ENCODE measurements at places on chromosomes 3 and 15.
A peak's percentile ranks its signal among the peaks of the same experiment; 100 is the strongest.

DNA sequence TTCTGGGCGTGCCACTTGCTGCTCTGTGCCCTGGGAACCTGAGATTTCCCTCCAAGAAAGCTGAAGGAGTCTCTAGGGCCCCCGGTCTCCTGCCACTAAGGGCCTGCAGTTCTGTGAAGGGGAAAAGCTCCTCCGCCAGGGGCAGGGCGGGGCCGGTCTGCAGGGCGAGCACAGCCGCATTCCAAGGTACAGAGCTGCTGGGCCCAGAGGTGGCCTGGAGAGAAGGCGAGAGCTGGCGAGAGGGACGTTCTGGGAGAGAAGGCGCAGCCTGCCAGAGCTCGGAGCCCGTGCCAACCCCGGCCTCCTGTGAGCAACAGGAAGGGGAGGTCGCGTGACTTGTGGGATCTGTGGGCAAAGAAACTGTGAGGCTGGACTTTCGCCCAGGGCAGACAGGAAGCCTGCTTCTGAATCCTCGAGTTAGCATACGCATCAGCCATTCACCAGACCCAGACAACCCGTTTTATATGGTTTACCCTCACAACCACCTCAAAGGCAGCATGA, 500.4 kb downstream of the SHQ1 start:
- peak; percentile 44 for DNase-seq

DNA sequence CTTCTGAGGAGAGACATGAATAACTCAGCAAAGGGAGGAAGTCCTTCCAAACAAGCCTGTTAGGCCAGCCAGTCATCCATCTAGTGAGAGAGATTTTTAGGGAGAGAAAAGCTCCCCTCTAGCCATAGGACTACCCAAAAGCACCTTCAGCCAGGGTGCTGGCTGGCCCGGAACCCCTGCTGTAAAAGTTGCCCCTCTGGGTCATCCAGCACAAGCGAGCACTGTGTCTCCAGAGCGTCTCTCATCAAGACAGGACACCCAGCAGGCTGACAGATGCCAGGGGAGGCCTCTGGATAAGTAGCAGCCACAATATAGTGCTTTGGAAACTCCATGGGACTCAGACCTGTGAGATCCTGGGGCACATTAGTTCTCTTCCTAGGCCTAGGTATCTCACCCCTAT, 24.5 kb downstream of the ANXA2 start:
- DNase-seq: no peak

GRCh38 chr15:43492673-43493601, at the start of gene TP53BP1:
TSS of gene TP53BP1 (minus strand) at chr15:43493156. CDS start at chr15:43493043, 113 bp downstream.
- peak; percentile 91 for DNase-seq

DNA sequence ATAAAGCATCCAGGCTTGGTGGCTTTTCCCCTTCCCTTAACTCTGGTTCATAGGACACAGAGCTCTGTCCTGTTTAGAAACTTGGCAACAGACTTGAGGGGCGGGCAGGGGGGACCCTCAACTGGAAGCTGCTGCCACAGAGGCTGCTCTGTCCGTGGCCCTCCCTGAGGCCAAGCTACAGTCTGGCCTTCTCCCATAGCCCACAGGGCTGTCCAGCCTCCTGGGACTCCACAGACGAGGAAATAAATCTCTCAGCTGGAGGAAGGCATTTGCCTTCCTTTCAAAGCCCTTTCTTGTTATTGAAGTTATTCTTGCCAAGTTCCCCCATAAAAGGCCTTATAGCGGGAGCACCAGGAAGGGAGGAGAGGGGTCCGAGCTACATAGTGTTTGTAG, 248.8 kb upstream of the TPM1 start:
- DNase-seq: no peak

GRCh38 chr3:9331171-9331570, 31.7 kb upstream of the THUMPD3 start:
- no peak for DNase-seq

DNA sequence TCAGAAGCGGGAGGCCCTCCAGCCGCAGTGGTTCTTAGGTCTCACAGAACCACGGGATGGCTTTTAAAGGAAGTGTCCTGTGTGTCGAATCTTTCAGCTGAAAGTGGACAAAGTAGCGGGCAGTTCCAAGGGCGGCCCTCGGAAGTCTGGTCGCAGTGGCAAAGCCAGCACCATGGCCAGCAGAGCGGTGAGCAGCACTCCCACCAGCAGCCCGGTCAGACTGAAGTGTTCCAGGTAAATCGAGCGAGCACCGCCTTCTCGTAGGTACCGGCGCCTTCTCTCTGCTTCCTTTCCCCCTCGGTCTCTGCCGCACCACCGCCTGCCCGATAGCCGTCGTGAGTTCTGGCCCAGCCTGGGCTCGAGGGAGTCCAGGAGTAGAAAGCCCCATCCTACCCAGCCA, 103.6 kb upstream of the ABHD17C start:
- DNase-seq: no peak

DNA sequence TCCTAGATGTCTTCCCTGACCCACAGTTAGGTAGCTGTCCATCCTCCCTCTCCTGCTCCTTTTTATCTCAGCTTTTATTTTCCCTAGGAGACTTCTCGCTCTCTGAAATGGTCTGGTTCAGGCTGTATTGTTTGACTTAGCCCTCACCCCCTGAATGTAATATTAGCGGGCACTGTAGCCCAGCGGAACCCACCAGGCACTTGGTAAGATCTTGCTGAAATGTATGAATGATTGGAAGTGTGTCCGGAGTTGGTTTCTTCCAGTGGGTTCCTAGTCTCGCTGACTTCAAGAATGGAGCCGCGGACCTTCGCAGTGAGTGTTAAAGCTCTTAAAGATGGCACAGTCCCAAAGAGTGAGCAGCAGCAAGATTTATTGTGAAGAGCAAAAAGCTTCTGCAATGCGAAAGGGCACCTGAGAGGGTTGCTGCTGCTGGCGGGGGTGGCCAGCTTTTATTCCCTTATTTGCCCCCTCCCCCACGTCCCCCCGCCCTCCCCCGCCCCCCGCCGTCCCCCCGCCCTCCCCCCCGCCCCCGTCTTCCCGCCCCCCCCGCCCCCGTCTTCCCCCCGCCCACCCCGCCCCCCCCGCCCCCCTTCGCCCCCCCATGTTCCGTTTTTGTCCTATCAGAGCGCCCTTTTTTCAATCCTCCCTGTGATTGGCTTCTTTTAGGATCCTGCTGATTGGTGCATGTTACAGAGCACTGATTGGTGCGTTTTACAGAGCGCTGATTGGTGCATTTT, 694 bp upstream of the EEFSEC start:
- DNase-seq: no peak

DNA sequence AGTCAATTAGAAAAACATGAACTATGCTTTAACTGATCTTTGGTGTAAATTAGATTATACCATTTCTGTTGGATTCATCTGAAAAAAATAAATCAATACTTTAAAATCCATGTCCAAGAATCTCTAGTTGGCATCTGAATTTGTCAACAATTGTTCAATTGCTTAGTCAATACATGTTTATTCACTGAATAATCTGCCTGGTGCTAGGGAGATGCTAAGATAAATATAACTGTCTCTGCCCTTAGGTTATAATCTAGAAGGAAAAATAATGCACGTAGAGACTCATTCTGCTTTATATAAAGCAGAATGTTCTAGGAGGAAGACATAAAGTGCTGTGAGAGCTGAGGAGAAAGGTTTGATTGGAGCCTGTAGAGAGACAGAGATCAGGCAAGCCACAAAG, 537.2 kb upstream of the IL12A start:
- no peak for DNase-seq

DNA sequence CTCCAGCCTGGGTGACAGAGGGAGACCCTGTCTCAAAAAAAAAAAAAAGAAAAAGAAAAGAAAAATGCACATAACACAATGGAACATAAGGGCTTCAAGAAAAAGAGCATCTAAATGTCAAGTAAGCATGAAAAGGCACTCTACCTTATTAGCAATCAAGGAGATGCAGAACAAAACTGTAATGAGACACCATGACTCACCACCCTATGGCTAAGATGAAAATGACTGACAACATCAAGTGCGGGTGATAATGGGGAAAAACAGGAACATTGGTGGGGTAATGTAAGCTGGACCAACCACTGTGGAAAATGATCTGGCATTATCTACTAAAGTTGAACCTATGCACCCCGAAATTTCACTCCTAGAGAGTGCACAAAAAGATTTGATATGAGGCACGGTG, 19.6 kb upstream of the NSMCE3 start:
- DNase-seq: no peak

GRCh38 chr3:98565237-98565643, 28.2 kb downstream of the CPOX start:
- DNase-seq: no peak

- peak; percentile 60 for DNase-seq
Observed at GRCh38 chr3:188788621-188789081, 383.1 kb upstream of the TPRG1 start.

GRCh38 chr15:27662892-27663291, 436.2 kb downstream of the OCA2 start:
- DNase-seq: no peak

GRCh38 chr3:120027226-120027625, 67.0 kb downstream of the GSK3B start:
- DNase-seq: no peak

DNA sequence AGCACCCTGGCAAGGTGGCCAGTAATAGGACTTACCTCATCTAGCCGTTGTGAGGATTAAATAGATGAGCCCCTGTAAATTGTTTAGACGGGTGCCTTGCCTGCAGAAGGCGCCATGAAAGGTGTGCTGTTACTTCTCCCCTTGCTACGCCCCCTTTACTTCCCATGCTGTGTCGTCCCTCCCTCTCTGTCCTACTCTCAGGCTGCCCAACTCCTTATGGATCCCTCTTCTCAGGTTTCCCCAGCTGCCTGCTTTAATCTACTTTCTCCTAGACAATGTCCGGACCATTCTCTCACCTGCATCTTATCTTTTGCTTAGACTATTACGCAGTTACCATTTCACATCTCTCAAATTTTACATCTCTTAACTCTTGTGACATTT, 1.7 kb upstream of the FBXW12 start:
- DNase-seq: no peak

DNA sequence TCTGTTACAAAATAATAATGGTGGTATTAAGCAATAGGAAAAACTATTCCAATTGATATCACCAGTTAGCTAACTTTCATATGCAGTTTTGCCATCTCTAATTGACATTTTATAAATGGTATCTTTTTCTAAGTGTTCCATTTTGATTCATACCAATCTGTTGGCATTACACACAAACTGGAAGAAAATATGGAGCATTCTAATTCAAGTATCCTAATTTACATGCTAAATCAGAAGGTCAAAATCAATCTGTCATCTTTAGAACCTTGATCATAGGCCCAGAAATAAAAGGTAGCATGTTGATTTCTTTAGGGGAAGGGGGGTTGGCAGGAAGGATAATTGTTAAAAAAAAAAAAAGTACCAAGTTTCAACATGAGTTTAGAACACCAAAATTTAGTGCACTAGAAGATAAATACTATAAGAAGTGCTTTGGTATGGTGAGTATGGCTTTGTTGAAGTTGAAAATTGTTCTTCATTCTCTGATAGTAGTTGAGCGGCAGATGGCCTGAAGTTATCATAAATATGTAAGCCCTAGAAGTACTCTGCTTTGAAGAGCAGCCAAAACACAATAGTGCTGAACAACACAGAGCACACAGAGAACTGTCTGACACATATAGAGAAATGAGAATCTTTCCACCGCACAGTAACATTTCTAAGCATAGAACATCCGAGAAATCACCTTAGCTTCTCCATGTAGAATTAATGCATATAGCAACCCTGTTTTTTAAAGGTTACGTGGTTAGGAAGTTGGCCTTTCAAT, 130.1 kb downstream of the TAFA4 start:
- DNase-seq: no peak

GRCh38 chr15:51162865-51163762, 68.4 kb upstream of the TNFAIP8L3 start:
- DNase-seq: peak; percentile 33

DNA sequence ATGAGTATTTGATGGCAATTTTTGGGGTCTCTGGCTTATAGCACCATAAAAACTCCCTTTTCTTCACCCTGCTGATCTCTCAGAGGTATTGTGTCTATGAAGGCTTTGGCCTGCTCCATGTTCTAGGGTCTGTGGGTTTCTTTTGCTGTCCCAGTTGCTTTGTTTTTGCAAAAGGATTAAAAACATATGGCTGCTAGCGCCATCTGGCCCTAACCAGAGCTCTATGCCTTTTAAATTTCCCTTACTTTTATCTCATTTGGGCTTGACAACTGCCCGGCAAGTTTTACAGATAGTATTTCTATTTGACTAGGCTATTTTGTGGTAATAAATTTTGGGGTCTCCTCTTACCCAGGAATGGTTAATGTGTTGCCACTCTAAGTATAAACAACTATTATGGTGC, 6.4 kb upstream of the GHRL start:
- DNase-seq: no peak

GRCh38 chr15:58985443-58985842, 2.0 kb upstream of the RNF111 start:
- DNase-seq: no peak

GRCh38 chr3:148863814-148864213, 1.3 kb upstream of the CPA3 start:
- DNase-seq: no peak

DNA sequence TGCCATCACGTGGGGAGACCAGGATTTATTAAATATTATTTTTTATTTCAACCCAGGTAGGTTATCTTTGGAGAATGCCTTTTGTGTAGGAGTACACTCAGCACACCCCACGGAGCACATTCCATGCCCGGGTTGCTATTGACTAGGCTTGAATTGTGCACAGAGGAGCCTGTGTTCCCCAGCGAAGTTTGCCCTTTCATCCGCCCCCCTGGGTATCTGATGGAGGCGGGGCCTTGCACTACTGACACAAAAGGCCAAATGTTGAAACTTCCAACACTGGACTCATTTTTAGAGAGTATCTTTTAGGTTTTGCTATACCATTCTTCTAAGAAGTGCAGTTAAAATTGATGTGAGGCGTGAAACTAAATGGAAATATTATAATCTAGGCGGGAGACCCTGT, 39.3 kb upstream of the PPP4R2 start:
- no peak for DNase-seq

DNA sequence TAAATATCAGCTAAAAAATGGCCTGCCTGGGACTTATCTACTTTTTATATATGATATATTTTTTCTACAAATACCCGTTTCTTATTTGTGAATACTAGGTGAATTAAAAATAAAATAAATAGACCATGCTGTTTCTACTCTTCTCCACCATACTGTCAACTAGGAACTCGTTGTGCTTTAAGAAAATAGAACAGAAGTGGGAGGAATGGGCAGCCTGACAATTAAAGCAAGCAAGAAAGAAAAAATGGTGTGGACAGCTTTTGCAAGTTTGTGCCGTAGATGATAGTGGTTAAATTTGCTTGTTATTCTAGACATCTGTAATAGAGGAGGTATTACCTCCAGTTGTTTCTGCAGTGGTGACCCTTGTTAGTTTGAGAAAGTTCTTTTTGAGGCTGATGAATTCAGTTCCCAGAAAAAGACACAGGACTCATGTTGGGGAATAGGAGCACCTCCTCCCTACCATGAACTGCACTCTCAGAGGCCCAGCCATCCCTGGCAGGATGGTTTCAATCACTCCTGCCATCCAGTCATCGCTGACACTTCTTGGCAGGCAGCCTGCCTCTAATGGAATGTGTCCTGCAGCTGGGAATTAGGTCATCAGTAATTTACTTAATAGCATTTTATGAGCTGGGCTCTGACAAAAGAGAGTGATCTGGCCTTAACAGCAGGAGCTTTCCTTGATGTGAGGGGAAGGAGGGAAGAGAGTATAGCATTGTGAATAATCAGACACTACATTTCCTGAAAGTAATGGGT, 105.0 kb upstream of the GAP43 start:
- no peak for DNase-seq

GRCh38 chr3:154931484-154931883, 148.6 kb upstream of the MME start:
- DNase-seq: no peak
